ENCODE measurements at places on chromosomes 4 and X.

DNA sequence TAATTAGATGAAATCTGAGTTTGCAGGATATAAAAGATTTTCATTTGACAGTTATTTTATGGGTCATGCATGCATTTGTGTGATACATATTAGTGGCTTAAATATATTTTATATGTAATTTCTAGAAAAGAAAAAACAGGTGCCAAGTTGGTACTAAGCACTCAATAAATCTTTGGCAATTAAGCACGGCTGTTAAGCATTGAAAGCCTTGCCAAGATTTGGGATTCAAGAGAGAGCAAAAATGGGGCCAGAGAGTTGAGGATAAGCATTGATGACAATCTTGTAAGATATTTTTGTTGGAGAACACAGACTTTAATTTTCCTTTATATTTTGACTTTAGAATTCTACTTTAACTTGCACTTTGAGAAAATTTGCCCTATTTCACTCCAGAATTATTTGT lies 249.8 kb upstream of the MAD2L1 start:
- no peak for DNase-seq

DNA sequence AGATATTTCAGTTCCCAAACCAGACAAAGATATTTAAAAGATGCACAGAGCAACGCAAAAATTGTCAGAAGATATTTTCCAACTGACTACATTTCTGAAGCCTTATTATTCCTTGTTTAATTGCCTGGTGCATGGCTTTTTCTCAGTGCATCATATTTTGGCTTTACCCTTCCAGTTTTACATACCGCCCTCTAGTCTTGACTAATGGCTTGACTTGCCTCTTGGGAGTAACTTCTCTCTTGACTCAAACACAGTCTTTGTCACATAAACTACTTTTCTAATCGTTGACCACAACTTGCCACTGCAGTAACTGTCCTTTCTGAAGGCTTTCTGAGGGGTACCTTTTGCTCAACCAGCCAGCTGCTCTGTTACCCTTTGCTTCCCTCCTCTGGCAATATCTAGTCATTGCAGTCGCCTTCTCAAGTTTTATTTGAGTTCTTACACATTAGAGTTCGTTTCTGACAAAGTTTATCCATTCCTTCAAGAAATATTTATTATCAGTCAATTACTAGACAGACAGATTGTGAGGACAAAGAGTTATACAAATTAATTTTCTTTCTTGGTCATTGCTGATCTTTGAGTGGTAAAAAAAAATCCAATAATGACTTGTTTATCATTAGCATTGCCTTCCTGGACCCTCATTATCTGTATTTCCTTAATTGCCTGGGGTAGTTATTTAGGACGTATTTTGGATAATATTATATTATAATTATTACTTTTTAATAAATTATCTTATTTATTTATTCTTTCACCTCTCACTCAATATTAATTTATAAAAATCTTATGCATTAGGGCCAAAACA lies 506.9 kb upstream of the PCDH10 start:
- no peak for DNase-seq

- DNase-seq = no peak
Measured at GRCh38 chr4:1172228-1172851, at the start of gene SPON2. SPON2 (minus strand) TSS chr4:1172583.

DNA sequence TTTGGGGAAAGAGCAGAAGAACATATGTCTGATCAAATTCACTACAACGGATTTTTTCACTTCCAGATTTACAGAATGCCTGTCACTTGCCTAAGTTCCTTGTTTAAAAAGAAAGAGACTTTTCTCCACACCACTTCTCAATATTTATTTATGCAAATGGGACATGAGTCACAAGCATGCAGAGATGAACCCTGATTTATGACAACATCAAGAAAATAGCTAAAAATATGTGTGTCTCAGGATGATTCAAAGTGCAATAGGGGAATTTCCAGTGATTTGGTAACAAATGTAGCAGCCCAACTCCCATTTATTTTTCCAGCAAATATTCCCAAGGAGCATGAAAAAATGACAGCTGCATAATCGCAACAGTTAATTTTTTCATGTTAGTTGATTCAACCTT lies 180.4 kb upstream of the FAT1 start:
- DNase-seq = no peak

DNA sequence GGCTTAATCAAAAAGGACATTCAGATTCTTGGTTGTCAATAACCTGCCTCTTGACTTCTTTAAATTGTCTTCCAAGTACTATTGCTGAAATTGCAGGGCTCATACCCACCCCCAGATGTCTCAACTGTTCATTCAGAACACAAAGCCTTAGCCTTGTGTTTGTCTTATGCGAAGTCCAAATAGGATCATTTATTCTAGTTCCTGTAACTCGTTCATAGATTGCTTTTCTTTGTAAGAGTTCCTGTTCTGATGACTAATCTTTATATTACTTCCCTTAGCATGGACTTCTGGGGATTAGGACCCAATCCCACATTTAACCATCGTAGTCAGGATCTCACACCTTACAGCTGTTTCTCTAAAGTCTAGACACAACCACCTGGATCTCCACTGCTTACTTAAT lies 226.0 kb downstream of the VEGFC start:
- no peak for DNase-seq

DNA sequence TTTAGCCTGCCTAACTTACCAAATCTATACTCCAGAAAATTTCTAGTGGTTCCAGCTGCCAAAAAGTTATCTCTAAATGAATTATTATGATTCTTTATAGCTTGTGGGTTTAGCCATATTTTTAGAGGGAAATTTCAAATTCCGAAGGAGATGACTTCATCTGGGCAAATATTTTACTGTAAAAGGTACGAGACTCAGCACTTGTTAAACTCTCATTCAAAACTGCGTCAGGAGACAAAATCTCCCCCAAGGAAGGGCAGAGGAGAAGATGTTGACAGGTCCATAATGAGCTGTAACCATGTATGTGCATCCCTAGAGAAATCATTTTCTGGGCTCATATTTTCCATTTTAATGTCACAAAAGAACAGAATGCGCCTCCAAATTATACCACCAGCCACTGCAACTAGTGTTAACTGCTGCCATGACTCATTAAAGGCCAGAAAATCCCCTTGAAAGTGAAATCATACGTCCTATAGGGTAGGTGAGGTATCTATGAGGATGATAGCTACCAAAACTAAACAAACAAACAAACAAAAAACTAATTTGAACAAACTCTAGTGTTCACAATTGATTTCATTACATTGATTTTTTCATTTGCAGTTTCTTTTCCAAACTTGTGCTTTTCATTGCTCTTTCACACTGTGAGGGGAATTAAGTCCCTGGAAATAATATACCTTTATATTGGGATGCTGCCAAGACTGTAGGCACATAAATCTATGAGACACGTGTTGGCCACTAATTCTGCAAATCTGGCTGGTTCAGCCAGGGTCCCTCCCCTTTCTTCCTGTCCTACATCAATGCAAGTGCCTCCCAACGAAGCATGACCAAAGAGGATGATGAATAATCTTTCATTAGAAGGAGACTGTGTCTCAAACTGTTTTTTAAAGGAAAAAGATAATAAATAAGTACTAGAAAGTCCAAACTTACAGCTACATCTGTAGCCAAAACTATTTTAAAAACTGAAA lies 85.8 kb downstream of the ARHGAP6 start:
- no peak for DNase-seq

DNA sequence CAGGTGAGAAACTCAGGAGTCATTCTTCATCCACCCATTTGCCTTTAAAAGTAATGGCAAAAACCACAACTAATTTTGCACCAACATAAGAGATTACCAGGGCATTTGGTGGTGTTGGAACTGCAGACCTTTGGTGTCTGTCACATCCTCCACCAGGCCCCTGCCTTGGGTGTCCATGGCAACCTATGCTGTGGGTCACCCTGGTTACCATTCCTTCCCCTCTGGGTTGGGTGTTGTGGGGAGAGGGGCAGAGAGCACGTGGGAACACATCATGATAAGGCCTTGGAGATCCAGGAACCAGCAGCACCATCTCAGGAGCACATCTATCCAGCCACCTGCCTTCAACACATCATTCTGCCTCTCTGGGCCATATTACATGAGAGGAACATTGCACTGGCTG lies 77.3 kb downstream of the CHRNA9 start:
- no peak for DNase-seq

GRCh38 chr4:5772528-5773270 lies 61.7 kb downstream of the EVC start:
- no peak for DNase-seq

DNA sequence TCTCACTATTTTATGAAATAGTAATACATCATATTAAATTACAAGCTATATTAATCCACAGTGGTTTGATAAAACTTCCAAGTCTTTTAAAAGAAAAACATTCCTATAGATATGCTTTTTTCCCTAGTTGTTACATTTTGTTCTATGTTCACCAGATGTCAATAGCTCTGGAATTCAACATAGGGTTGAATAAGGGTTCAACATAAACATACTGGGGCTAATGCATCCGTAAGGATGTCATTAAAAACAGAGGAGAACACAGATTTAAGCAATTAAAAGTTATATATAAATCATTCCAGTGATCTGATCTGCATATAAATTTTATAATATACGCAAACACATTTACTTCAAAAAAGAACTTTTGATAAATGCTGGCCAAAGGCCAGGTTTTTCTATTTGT lies 32.5 kb downstream of the SULT1B1 start:
- DNase-seq = no peak

DNA sequence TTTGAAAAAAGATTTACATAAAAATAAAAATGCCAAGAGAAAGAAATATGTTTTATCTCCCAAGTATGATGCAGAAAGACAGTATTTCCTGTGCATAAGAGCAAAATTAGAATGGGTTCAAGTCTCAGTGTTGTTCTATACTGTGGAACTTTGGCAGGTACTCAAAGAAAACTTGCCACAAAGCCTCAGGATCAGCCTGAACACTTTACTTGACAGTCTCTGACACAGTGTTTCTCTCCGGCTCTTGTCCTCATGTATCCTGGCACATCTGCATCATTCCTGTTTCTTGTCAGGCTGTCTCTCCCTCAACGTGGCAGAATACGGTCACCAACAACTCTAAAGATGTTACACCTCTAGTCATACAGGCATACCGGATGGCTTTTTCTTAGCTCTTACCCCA lies 273.7 kb downstream of the ARHGAP24 start:
- DNase-seq = no peak

GRCh38 chr4:140222171-140222570 lies 68.2 kb upstream of the MAML3 start:
- no peak for DNase-seq

GRCh38 chr4:101294597-101294996 lies 52.7 kb downstream of the PPP3CA start:
- no peak for DNase-seq
